ENCODE measurements at places on chromosomes 1 and 21.

DNA sequence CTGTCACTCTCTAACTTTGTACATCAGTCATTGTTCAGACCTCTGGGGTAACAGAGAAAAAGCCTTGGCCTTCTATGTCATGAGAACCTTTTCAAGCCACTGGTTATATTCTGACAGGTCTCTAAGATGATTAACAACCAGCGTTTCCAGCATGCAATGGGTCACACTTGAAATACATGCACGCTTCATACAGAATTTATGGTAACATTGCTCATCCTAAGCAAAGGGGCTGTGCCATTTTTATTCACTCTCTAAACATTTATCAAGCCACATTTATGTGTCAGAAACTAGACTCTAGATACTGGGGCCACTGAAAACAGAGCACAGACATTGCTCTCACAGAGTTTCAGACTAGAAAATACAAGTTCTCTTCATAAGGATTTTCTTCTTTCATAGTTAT is 501.4 kb upstream of the DAB1 start:
- no peak for DNase-seq

GRCh38 chr1:177615251-177615650 is 354.6 kb downstream of the SEC16B start:
- DNase-seq, result no peak

DNA sequence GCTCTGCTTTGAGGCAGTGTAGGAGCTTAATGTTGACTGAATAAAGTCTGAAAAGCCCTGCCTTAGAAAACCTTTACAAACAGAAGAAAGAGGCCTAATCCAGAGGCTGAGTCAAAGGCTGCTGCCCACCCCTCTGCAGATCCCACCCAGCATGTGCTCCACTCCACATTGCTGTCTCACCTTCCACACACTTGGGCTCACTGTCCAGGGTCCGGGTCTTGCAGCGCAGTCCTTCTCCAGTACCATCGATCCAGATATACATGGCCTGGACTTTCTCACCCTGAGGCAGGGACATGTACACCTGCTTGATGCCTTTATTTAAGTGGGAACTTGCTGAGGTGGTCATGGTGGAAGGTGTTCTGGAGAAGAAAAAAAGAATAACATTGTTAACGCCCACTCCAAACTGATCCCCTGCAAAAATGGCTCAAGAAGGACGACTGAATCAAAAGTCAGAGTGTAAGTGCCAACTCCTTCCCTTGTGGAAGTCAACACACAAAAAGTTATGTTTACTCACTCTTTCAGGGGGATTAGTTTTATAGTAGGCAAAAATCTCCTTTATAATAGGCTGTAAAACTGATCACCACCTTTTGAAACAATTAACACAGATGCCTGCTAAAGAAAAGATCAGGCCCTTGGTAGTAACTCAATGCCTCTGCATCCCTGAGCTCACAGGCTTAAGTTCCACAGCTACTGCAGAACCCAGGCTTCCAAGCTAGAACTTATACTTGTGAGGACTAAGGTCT is 3.0 kb downstream of the GLUL start:
- no peak for DNase-seq

- no peak for DNase-seq
These were observed 56.9 kb upstream of the MAP1LC3C start for GRCh38 chr1:242055749-242056320.

DNA sequence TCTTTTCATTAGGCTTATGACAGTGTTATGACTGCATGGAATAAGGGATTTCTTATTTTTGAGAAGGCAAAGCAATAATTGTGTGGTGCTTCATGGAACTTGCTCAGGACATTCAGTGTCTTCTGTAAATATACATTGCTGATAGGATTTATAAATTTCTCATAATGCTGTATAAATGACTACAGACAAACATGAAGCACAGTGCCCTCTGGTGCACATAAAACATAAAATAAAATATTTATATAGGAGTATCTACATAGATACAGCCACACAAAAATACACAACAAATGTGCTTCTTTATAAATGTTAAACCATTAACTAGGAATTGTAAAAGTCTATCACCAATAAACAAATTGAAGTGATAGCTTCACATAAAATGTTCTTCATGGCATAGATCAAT is 24.1 kb downstream of the BRINP3 start:
- DNase-seq, result no peak

DNA sequence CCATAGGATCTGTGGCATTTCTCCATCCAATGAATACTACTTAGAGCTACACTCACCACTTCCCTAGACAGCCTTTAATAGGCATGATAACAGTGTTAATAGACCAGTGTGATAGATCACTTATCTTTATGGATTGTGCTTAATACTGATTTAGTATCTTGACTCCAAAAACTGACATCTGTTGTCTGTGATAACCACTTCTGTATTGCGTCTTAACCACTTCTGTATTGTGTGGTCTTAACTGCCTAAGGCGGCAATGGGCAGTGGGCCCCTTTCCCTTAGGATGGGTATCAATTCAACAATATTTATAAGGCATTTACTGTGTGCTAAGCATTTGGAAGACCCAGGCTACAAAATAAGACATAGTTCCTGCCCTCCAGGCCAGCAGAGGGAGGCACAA is 32.0 kb upstream of the RCAN3 start:
- DNase-seq, result no peak

DNA sequence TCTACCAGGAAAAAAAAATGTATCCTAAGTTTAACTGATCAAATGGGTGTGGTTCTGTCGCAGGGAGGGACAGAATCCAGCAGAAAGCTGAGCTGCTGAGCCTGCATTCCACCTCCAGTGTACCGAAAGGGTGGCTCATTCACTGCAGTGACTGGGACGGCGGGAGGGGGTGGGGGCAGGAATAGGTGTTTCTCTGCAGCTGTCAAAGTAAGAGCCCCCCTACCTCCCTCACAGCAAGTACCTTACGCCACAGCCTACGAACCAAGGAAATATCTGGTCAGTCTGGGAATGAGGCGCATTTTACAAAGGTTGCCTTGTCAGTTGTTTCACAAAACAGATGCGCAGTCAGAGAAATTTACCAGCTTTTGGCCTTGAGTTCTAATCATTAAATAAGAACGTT is 1.7 kb downstream of the S100B start:
- DNase-seq, result no peak

DNA sequence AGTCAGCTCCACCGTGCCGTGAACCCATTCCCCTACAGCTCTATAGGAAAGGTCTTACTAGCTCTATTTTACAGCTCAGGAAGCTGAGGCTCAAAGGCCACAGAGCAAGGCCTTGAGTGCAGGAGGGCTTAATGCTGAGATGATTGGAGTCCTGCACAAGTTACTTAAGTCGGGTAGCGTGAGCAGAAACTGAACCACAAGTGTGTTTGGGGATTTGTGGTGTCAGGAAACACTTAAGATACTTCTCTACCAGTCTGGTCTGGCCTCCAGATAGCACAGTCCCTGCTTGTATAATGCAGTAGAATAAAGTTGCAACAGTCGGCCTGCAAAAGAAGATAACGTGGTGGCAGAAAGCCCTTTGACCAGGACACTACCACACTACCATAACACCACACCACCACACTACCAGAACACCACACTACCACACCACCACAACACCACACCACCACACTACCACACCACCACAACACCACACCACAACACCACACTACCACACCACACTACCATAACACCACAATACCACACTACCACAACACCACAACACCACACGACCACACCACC is 118.1 kb downstream of the SPSB1 start:
- no peak for DNase-seq

DNA sequence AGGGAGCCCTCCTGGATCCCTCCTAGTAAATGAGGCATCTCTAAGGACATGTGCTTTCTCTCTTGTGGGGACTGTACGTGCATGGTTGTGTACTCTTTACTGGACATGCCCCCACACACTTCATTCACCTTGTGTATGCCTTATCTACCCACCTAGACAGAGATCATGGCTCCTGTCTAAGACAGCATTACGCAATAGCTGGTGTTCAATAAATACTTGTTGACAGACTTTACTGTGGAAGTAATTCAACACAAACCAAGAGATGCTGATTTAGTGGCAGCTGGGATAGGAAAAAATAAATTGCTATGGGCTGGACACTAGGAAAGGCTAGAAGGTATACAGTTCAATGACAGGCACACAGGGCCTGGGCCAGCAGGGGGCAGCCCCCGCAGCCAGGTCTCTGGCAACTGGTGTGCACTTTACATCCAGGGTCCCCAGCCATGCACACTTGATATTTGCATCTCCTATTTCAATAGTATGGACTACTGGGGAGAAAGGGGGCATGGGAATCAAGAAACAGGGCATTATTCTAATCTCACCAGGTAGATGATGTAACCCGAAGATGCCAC is 24.2 kb downstream of the TRABD2B start:
- no peak for DNase-seq

DNA sequence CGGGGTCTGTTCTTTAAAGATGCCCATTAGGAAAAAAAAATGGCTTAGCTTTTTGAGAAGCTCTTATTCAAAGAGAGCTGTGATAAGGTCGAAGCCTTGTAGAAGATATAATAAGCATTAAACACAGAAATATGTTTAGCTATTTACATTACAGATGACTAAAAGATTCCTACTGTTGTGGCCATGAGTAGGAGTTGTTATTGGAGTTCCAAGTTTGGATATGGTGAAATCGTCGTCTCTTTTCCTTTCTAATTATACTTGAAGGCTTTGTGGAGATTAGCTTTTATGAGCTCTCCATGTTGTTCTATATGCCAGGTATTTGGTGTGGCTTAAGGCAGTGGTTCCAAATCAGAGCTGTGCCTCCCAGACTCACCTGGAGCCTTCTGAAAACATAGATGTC is 79.9 kb upstream of the LAMC2 start:
- DNase-seq, result no peak

- no peak for DNase-seq
These were observed 4.3 kb upstream of the LRP8 start for GRCh38 chr1:53332186-53332564.

GRCh38 chr1:145701306-145701862 is 5.8 kb downstream of the PDZK1 start:
- no peak for DNase-seq

DNA sequence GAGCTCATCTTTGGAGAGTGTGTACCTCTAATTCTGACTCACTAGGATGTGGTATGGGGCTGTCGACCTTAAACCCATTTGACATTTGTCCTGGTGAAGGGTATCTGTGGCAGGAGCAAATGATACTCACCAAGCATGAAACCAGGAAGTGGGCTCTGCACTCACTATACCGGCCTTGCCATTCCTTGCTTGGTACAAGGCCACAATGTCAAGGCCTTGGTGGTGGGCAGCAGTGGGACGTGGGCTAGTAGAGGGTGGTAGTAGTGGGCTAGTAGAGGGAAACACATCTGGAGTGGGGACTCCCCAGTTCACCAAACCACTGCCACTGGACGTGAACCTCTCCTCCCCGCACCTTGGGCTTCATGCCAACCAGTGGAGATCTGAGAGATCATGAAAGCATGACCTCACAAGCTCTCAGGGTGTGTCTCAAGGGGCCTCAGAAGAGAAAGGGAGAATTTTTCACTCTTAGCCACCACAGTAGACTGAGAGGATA is 11.5 kb downstream of the TNFSF4 start:
- DNase-seq, result no peak

- no peak for DNase-seq
These were observed 333.3 kb upstream of the ZRANB2 start for GRCh38 chr1:71414179-71414578.

DNA sequence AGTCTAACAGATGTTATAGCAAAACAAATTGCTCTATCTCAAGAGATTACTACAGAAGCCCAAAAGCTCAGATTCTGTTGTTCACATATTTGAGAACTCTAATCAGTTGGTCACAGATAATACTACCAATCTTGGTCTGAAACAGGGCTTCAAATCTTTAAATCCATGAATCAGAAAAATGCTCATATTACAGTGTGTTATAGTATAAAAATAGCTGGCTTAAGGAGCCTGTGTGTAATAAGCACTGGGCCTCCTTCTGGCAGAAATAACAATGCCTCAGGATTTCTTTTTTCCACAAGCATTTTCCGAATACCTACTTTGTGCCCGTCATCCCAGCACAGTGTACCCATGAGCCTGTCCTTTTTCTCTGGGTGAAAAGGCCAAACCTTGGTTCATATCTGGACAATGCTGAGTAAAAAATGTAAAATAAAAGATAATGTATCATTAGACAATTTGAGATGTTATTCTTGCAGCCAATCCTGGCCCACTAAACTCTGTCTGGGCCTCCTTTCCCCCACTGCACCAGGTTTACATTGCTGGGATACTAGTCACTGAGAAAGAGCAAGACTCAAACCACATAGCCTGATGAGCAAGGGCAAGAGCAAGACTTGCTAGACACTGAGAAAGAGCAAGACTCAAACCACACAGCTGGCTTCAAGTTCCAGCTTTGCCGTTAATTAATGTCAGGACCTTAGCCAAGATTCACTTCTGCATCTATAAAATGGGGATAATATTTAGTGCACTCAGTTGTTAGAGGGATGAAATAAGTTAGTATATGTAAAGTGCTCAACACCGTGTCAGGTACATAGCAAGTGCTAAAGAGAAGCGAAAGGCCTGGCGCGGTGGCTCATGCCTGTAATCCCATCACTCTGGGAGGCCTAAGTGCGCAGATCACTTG is 17.0 kb upstream of the ADAR start:
- no peak for DNase-seq

- DNase-seq, result no peak
These were observed 27.9 kb downstream of the UTP25 start for GRCh38 chr1:209855623-209856022.

GRCh38 chr1:59730759-59731478 is 83.8 kb upstream of the HOOK1 start:
- DNase-seq, result no peak

DNA sequence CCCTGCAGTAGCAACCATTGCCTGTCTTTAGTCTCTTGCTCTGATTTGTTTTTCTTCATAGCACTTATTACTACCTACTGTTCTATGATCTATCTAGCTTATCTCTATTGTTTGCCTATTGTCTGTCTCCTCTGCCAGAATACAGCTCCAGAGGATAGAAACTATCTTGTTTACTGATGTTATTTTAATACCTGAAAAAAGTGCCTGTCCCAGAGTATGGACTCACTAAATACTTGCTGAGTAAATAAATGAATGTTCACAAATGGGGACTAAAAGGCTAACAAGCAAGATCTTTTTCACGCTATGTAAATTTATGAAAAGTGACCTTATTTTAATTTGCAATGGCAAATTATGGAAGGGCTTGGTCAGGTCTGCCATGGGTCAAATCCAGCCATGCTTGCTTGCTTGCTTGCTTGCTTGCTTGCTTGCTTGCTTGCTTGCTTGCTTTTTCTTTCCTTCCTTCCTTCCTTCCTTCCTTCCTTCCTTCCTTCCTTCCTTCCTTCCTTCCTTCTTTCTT is 145.3 kb downstream of the TGFB2 start:
- no peak for DNase-seq

- no peak for DNase-seq
These were observed 355.2 kb downstream of the PBX1 start for GRCh38 chr1:164914208-164914607.

DNA sequence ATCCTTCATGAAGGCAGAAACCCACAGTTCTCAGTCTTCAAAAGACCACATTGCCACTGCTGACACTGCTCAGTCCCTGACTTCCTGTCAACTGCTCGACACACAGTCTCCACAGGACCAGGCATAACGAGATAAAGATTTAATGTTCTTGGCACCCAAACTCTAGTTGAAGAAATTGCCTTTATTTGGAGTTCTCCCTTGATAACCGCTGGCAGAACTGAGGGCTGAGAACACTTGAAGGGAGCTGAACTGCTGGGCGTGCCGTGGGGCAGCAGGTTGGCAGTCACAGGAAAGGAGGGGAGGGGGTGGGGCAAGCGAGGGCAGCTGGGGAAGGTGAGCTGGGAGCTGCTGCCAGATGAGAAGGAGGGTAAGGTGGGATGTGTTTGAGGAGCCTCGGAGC is 15.9 kb downstream of the HENMT1 start:
- DNase-seq, result no peak

- DNase-seq, result no peak
These were observed 20.6 kb upstream of the NPL start for GRCh38 chr1:182768963-182769362.

- no peak for DNase-seq
These were observed 218.8 kb downstream of the LMX1A start for GRCh38 chr1:165137551-165138316.
